ENCODE measurements at places on chromosomes 7 and 10.

- no peak for DNase-seq
Measured at GRCh38 chr7:141737118-141737835, 881 bp upstream of the SSBP1 start.

DNA sequence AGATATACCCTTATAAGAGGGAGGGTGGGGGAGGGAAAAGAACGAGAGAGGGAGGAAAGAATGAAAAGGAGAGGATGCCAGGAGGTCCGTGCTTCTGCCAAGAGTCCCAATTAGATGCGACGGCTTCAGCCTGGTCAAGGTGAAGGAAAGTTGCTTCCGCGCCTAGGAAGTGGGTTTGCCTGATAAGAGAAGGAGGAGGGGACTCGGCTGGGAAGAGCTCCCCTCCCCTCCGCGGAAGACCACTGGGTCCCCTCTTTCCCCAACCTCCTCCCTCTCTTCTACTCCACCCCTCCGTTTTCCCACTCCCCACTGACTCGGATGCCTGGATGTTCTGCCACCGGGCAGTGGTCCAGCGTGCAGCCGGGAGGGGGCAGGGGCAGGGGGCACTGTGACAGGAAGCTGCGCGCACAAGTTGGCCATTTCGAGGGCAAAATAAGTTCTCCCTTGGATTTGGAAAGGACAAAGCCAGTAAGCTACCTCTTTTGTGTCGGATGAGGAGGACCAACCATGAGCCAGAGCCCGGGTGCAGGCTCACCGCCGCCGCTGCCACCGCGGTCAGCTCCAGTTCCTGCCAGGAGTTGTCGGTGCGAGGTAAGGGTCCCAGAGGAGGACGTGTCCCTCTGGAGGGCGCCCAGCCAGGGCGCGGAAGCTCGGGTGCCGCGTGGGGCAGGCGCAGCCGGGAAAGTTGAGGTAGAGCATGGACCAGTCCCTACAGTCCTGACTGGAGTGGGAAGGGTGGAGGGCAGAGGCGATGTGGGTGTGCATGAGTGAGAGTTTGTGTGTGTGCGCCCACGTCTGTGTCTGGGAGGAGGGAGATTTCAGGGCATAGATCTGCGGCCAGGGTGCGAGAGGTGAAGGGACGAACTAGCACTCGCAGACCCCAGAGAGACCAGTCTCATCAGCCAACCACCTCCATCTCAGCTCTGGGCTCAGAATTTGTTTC lies 844 bp downstream of the GRM3 start:
- DNase-seq, result no peak

GRCh38 chr10:79034271-79034876 lies 34.4 kb upstream of the ZMIZ1 start:
- DNase-seq, result no peak

DNA sequence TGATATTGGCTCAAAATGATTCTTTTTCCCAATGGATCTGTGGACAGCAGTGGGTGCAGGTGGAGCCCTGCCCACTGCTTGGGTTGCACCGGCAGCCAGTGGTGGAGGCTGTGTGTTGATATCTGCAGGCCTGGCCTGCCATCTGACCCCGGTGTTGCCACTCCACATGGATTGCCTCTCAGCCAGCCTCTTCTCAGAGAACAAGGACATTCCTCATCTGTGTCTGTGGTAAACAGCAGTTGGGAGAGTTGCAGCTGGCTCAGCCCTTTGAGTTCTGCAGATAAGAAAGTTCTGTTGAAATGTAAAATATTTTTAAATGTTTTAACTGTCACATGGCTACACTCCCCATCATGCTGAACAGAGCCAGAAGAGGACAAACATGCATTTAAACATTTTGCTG lies 374.9 kb upstream of the CELF2 start:
- no peak for DNase-seq

DNA sequence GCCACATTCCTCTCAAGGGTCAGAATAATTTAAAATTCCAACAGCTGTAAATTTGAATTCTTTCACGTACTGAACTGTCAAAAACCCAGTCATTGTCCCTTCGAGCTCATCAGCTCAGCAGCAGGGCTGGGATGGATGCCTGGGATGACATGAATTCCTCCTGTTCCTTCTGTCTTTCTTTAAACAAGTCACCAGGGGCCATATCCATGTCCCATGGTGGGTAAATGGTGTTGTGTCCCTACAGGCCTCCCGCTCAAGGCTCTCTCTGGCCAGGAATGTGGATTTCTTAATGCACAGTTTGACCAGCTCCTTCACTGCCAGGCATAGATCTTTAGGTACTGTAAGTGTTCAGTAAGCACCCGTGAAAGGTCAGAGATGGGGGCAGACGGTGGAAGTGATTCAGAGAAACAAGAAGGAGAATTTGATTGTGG lies 13.8 kb upstream of the TECPR1 start:
- no peak for DNase-seq

DNA sequence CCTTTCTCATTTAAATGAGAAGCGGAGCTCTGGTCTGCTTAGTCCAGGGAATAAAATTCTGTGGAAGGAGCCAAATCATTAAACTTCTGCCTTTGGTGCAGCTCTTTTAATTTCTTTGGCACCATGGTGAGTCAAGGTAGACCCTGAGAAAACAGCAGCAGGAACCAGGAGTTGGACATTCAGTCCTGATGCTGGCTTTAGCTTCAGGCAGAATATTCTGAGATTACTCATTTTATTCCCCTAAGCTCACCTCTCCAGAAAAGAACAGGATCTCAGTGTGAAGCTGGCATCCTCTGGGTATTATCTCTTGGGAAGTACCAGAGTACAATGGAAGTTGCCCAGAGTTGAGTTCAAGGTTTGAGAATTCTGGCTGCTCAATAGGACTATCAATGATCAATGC lies 211.6 kb upstream of the NRP1 start:
- DNase-seq, result no peak

- no peak for DNase-seq
Measured at GRCh38 chr7:120915314-120916105, 35.1 kb upstream of the ING3 start.

GRCh38 chr10:71268758-71269157 lies 50.3 kb upstream of the SLC29A3 start:
- no peak for DNase-seq

DNA sequence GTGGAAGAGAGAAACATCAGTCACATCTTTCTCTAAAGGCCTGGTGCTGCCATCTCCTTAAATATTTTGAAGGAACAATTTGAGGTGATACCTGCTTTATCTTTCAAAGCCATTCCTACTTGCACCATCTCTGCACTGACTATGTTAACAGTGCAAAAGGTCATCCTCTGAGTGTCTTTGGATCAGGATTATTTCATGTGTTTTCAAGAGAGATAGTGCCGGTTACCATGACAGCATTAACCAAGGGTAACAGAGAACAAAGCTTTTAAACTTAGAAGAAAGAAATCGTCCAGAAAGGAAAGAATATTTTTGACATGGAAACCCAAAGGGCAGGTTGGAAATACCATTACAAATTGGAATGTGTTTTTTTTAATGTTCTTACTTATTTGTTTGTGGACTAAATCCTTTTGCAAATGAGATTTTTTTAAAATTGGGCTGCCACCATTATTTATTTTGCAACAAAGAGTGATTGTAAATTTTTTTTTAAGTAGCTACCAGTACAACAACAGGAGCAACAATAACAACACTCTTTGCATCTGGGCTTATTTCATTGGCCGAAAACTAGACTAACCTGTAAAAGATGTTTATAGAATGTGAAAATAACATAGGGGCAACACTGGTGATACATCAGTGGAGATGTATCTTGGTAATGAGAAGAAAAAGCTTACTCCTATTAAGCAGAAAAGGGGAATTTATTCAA lies 234.2 kb downstream of the CREB5 start:
- no peak for DNase-seq

DNA sequence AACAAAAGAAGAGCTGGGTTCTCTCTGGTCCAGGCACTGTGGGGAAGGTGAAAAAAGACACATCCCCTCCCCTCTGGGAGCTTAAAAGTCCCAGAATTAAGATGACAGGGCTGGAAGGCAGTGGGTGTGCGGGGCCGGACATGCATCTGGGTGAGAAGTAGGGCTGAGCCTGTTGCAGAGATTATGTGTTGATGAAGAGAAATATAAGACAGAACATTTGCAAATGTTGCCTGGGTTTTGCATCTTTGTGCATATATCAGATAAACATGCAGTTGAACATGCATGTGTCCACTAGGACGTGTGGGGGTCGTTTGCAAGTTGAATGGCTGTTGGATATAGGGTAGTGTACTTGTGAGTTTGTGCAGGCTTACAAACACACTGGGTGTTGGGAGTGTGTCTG lies 94.3 kb upstream of the PPIF start:
- DNase-seq, result no peak

DNA sequence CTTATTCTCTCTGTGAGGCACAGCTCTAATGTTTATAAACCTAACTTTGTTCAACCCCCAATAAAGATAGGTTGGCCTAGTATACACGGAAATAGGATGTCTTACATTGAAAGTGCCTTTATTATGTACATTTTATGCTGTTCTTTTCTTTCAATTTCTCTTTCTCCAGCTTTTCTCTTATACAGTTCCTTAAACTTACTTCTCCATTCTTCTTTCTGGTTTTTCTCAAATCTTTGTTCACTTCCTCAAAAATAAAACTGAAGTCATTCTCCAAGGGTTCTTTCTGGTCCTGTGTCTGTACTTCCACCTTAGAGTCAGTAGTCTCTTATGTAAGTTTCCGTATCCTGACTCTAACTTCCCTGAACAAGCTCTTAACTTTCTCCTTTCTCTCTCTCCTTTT lies 29.2 kb upstream of the NAMPT start:
- DNase-seq, result peak; percentile 35

DNA sequence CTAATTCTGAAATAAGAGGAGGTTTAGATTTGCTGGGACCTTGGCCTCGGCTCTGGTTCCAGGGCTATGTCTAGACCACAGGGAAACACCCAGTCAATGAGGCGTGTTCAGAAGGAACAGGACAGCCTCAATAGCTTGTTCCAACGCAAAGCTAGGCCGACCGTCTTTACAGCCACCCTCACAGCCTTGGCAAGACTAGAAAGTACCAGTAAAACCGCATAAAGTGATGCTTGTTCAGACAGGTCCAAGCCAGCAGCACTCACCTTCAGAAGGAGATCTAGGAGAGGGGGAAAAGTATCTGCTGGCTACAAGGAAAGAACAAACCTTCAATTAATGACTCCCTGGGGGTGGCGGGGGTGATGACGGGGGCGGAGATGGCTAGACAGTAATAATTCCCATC lies 50.1 kb upstream of the LMTK2 start:
- DNase-seq, result no peak

DNA sequence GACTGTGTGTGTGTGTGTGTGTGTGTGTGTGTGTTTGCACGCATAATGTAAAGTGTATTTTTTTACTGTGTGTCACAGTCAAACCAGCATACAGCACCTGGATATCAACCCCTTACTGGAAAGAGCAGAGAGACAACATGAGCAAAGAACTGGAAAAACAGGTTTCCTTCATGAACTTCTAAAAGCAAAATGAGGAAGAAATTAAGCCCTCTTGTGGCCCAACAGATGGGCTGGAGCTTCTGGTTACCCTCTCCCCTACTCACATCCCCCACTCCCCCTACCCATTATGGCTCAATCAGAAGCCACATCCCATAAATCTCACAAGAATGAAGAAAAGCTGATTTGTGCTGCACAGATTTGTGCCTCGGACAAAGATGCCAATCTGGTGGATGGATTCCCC lies 36.2 kb downstream of the PDE1C start:
- DNase-seq, result no peak

- no peak for DNase-seq
Measured at GRCh38 chr7:38411404-38411803, 138.0 kb upstream of the TARP start.

GRCh38 chr10:43417950-43418768 lies 9.2 kb upstream of the HNRNPF start:
- DNase-seq, result peak; percentile 70

DNA sequence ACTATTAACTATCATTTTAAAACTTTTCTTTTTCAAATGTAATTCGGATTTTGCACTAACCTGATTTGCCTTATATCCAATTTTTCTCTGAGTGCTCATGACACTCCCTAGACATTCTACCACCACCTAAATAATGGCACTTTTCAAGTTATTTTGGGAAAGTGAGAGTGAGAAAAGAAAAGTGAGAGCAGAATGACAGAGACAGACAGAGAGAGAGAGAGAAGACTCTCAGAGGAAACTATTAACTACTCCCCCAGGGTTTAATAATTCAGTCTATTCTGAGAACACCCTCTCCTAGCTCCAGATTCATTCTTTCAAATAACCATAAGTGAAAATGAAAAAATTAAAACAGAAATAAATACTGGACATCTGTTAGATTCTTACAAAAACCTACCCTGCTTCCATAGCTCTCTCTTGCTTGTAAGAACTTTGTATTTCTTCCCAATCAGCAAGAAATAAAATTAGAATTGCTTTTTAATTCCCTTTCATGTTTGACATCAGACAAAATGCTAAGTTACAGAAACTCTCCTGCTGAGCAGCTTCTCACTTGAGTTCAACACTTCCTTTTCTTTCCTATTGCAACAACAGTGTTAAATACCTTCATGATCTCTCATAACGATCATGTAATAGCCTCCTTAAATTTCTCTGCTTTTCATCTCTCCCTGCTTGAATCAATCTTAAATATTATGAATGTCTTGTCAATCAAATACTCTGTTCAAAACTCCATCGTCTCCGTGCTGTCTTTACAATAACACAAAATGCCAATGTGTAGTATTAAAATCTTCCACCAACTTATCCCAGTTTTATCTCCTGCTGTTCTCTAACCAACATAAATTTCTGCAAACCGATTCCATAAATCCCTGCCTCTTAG lies 191.7 kb downstream of the SEMA3E start:
- DNase-seq, result no peak

GRCh38 chr10:2948127-2948854 lies 119.1 kb upstream of the PFKP start:
- no peak for DNase-seq

- DNase-seq, result no peak
Measured at GRCh38 chr7:51025668-51026067, 243.0 kb upstream of the GRB10 start.

GRCh38 chr7:79723833-79724618 lies 270.6 kb upstream of the MAGI2 start:
- no peak for DNase-seq

GRCh38 chr7:150745086-150745485 lies 7.9 kb downstream of the GIMAP5 start:
- DNase-seq, result no peak

DNA sequence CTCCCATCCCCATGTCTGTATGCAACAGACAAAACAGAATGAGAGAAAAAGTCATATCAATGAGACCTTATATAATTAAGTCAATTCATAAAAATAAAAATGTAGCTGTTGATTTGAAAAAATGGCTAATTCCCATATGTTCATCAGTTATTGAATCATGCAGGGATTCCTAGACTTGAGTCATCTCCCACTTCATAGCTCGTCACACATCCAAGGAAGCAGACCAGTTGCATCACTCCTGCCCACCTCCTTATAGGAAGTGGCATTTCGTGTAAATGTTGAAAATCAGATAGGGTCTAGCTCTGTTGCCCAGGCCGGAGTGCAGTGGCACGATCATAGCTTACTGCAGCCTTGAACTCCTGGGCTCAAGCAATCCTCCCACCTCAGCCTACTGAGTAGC lies 56.1 kb upstream of the SH2B2 start:
- DNase-seq, result no peak
